Stimulated activated CD4-positive, alpha-beta T cell treated with anti-CD3 and anti-CD28 coated beads, Interleukin-4, amount 100 ng/mL, for 48 hours (primary cell): ENCODE measurements at places on chromosomes 6 and 20.

DNA sequence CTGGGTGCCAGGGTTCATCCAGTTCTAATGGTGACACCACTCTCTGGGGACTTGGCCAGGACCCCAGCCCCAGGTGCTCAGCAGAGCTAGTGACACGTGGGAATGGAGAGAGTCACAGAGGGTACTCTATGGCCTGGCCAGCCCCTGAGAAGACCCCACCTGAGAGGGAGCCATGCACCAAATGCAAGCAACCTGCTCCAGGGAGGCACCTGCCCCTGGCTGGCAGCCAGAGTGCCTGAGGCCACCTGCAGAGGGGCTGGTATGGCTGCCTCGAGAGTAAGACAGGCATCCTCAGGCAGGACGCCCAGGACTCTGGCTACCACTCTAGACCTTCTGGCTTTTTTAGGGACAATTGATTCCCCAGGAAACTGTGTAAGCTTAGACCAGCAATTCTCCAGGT, 38.6 kb upstream of the CST7 start:
- DNase-seq, result no peak

DNA sequence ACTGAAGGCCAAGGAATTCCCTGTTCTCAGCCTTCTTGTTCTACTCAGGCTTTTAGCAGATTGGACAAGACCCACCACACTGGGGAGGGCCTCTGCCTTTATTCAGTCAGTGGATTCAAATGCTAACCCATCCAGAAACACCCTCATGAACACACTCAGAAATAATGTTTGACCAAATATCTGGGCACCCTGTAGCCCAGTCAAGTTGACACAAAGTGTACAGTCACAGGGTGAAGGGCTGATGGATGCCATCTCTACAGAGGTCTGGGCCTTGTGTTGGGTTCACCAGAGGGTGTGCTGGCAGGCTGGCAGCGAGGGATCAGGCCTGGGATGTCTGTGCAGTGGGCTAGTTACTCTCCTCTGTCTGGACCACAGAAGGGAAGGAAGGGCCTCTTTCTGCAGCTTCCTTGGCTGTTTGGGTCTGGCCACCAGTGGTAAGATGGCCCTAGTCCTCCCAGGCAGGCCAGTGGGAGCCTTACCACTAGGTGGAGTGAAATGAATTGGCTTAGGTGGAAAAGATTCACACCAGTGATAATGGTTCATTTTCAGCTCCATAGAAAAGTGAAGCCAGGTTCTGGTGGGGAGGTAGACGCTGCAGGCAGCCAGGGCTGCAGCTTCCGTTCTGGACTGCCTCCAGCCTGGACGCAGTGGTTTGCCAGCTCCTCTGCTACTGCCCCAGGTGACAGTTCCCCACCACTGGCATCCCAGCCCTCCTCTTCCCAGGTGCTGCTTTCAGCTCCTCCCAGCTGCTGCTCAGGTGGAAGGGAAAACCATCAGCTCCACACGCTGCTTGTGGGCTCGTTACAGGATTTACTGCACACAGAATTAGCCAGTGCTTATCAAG, 9.2 kb downstream of the TUBB2A start:
- no peak for DNase-seq

GRCh38 chr6:39221115-39221514, 8.2 kb downstream of the KCNK5 start:
- DNase-seq, result no peak

- DNase-seq, result no peak
Measured at GRCh38 chr6:107061125-107062020, 33.4 kb downstream of the MTRES1 start.

DNA sequence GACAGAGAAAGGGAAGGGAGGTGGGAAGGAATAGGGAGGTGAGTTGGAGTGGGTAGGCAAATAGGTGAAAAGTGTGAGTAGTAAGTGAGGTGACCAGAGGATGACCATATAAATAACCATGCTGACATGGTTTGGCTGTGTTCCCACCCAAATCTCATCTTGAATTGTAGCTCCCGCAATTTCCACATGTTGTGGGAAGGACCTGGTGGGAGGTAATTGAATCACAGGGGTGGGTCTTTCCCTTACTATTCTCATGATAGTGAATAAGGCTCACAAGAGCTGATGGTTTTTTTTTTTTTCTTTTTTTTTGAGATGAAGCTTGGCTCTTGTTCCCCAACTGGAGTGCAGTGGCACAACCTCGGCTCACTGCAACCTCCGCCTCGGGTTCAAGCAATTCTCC, 21.5 kb upstream of the SMIM13 start:
- DNase-seq, result no peak

GRCh38 chr6:135183532-135184440, 2.7 kb downstream of the MYB start:
- peak; percentile 61 for DNase-seq

GRCh38 chr6:90319979-90320685, 23.5 kb upstream of the BACH2 start:
- no peak for DNase-seq

- DNase-seq, result no peak
Measured at GRCh38 chr20:5686384-5687105, 63.7 kb upstream of the SHLD1 start.

DNA sequence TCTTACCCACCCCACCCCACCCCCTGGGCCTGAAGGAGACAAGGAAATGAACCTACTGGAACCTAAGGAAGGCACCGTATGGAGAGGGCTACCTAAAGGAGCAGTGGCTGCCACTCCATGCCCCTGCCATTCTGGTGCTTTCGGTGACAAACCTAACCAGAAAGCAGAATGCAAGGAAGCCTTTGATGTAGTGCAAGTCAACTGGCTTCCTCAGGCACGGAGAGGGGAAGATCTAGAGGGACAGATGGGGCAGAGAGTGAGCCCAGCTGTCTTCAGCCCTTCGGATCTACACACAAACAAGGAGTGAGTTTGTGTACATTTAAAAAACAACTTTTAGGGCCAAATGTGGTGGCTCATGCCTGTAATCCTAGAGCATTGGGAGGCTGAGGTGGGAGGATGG, 39.5 kb downstream of the PPP1R16B start:
- DNase-seq, result no peak

DNA sequence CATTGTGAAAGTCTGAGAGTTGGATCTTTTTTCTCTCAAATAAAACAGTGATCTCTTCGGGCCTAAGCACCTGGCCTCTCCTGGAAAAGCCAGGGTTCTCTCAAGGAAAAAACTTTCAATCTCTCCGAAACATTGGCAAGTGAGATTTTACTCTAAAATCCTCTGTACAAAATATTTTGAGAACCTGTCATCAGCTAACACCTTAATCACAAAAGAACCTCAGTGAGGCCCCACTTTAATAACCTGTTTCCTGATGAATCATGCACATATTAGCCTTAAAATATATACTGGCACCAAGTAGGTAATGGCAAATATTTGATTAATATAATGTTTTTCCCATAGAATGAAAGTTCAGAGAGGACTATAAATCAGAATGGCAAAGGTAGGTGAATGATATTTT, 177.9 kb downstream of the FRK start:
- DNase-seq, result no peak

DNA sequence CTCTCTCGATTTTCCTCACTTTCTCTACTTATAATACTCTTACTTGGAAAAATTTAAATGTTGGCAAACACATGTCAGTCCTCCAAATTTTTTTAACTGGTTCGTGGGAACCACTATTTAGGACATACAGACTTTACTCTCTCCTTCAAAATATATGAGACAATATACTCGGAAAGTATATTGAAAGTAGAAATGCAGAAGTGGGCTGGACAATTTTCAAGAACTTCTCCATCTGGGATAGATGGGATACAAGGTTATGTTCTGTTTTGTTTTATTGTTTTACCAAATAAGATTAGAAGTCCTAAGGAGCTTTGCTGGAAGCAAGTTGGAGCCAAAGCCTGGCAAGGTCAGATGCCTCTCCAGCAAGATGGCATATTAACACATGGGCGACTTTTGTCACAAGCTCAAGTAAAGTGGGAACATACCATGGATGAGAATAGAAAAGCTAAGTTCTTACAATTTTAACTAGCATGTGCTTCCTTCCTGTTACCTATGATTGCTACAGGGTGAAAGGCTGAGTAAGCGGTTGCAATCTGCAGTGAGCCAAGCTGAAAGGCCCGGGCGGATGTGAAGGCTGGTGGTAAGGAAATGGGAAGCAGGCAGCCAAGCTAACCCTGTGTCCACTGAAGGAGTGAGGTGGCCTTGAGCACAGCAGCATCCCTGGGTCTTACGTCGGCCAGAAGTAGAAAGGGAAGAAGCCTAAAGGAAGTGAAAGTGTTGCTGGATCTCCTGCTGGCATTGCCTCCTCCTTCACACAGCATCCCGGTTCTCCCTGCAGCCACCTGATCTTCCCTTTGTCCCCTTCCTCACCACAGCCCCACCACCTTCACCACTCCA, 7.1 kb downstream of the MAP3K5 start:
- peak; percentile 38 for DNase-seq

- DNase-seq, result no peak
Measured at GRCh38 chr6:155738602-155739105, 283.0 kb upstream of the NOX3 start.

DNA sequence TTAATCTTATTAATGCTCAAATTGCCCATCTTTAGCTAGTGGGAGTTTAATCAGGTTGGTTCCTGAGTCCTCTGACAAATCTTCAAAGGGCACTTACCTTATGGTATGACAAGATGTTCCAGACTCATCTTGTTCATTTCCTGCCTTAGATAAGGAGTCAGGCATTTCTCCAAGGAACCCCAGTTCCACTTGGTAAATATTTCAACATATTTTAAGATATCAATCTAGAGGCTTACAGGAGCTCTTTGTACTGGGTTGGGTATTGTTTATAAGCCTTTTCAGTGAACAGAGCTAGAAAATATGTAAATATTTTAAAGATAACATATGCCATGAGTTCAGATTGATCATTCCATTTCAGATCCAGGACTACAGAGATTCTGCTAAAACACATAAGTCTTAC, 159.8 kb downstream of the RCAN2 start:
- DNase-seq, result no peak

GRCh38 chr6:155260686-155261085, 3.1 kb upstream of the CLDN20 start:
- no peak for DNase-seq

DNA sequence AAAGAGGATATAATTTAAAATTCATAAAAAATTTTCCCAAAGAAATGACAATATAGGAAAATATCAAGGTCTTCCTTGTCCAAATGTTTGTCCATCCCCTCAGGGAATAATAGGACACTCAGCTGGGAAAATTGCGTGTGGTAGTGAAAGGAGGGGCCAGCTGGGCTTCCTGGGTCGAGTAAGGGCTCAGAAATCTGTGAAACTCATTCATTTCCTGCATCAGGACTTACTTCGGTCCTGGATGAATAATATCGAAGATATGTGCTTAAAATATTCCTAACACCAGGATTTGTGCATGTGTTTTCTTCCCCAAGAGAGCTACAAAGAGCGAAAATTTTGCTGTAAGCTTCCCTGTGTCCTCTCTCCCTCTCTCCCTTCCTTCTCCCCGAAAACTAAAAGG, 118.2 kb upstream of the GJE1 start:
- DNase-seq, result no peak
